Chondrocyte (in vitro differentiated cells): ENCODE measurements at places on chromosomes 2 and 18. TPM values are rescaled to one million over a fixed set of nuclear protein-coding genes. Genes with fewer than 3 reads are reported as not detected.

The CWC22 gene
- total RNA-seq = 14.0 to 19.0 TPM (median 14.2 TPM) in 3 replicates

The CYP26B1 gene
- 2.7 to 4.9 TPM (median 4.7 TPM) in 3 replicates for total RNA-seq

The AMER3 gene
- not detected in 3 replicates for total RNA-seq

DNA sequence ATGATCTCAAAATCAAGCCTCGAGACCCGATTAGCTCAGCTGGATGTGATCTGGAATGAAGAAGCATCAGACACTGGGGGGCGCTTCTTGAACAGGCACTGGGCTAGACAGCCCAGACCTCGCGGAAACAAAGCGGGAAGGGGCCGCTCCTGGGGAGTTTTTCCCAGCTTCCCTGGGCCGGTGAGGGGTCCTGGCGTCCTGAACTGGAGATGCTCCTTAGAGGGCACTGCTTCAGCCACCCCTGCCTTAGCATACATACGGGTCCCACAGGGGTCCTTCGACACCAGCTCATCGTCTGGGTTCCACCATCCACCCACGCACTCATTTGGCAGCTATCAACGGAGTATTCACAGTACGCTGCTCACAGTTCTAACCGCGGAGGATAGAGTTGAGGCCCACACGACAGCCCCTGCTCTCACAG, 146.7 kb downstream of the TSN start:
- no peak overlapping the region for H3K27ac ChIP-seq
- peaks cover 23% of the 10 kb centered on the region for H3K4me1 ChIP-seq
- DNase-seq = no peak
- H3K36me3 ChIP-seq = no peaks in the 10 kb centered on the region

- DNase-seq = no peak
- H3K4me3 ChIP-seq = no peak overlapping the region
- H3K27me3 ChIP-seq = peaks cover 19% of the 10 kb centered on the region
- no peak overlapping the region for H3K27ac ChIP-seq
- no peaks in the 10 kb centered on the region for H3K36me3 ChIP-seq
- no peaks in the 10 kb centered on the region for H3K4me1 ChIP-seq
Measured at GRCh38 chr2:30775833-30776232, 31.4 kb downstream of the CAPN13 start.

DNA sequence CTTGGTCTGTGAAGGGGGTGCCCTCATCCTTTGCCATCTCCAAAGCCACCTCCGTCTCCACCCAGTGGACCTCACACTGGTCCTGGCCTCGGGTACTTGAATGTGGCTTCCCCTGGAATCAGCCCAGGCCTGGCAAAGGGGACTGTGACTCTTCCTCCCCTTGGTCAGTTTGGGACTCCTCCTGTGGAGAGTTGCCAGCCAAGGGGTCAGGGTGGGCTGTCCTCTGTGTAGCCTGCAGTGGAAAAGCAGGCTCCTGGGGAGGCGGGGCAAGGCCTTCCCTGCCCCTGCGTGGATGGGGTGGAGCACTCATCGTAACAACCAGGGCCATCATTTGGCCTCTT, 59.8 kb downstream of the INHBB start:
- no peak overlapping the region for H3K27ac ChIP-seq
- H3K4me1 ChIP-seq = peaks cover 4% of the 10 kb centered on the region

- H3K27ac ChIP-seq = no peak overlapping the region
- peaks cover 21% of the 10 kb centered on the region for H3K36me3 ChIP-seq
- H3K4me3 ChIP-seq = no peak overlapping the region
Measured at GRCh38 chr2:24026233-24026632, 16.3 kb downstream of the MFSD2B start.

DNA sequence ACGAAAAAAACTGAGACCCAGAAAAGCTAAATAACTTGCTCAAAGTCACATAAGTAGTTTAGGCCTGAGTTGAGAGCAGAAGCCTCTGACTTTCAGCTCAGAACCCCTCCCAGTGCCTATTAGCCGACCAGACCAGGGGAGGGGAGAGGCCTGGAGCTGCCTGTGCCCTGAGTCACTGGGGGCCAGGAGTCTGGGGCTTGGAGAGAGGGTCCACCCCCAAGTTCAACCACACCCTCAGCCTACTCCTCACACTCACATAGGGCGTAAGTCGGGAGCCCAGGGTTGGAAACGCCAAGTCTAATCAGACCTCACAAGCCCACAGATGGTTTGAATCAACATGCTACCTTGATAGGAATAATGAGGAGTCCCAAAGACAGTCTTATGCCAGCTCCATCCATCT, 12.6 kb upstream of the PKDCC start:
- no peak for DNase-seq
- H3K27ac ChIP-seq = no peak overlapping the region
- H3K27me3 ChIP-seq = no peaks in the 10 kb centered on the region
- H3K4me1 ChIP-seq = peaks cover 18% of the 10 kb centered on the region

DNA sequence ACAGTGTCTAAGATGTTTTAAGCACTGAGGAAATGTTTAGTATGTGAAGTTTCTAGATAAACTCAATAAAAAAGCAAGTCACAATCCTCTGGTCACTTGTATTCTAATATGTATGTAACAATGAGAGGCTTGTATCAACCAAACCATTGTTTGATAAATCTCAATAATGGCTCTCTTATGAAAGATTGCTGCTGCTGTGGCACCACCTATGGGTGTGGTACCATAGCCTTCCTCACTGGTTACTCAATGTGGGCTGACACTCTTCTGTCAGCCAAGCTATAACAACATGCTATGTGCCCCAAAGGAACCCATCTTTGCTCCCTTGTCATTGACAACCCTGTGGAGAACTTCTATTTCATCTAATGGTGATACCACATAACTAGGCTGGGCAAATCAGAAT, 12.6 kb upstream of the RAB1A start:
- H3K36me3 ChIP-seq = no peaks in the 10 kb centered on the region
- no peak for DNase-seq
- no peak overlapping the region for H3K27ac ChIP-seq
- peaks cover 2% of the 10 kb centered on the region for H3K27me3 ChIP-seq
- H3K4me3 ChIP-seq = no peak overlapping the region

The HTR2B gene
- total RNA-seq = 0.69 to 0.85 TPM in 2 of 3 replicates, not detected in the other

DNA sequence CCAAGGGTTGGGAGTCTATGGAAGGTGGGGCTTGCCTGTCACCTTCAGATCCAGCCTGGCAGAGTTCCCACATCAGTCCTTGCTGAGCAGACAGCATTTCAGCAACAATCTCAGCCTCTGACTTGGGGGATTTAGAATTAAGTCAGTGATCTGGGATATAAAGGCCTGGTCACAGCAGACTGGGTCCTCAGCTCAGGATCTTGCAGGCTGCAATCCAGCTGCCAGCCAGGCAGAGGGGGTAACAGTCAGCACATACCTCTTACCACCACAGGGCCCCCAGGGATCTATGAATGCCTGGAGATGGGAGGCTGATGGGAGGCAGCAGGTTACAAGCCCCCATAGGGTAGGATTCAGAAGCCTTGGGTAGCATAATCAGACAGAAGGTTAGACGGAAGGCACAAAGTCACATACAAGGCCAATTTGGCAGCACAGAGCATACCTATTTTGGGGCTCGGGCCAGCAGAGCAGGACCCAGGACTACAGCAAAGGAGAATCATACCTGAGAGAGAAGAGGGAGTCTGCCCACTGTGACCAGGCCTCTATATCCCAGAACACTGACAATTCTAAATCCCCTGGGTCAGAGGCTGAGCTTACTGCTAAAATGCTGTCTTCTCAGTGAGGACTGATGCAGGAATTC, 163.5 kb downstream of the MTCL1 start:
- no peak for DNase-seq

The SLC4A5 gene
- total RNA-seq = 0.65 to 2.2 TPM (median 1.2 TPM) in 3 replicates

DNA sequence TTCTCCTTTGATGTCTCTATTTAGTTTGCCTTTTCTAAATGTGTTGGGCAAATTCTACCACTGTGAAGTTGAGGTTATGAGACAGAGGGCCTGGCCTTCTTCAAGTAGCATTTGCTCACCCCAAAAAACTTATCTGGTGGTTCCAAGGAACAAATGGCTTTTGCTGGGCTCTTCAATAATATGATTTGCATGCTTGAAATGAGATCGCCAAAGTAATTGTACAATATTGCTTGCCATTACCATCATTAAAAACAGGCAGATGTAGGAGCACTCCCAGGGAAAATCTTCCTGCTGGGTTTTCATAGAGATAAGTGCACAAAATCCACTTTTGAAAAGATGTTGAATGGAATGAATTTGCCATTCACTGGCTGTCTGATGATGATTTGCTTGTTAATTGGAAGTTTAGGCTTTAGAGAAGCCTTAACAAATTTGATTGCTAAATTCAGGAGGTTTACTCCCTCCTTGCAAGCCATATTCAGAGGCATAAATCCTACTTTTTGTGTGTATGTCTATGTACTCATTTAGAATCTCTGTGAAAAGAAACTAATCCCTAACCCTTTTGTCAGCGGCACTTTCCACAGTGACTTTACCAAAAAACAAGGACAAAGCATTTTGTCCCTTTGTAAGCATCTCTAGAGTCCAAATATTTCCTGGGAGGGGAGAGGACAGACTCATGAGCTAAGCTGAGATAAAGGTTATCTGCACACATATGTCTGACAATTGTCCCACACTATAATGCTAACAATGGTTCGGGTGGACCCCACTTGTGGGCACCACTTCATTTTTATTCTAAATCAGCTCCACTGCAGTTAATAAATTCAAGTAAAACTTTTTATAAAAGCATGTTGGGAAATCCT, 240.8 kb upstream of the PIK3C3 start:
- no peak overlapping the region for H3K27ac ChIP-seq
- H3K4me1 ChIP-seq = no peaks in the 10 kb centered on the region
- peaks cover 19% of the 10 kb centered on the region for H3K27me3 ChIP-seq
- no peak for DNase-seq
- H3K36me3 ChIP-seq = no peaks in the 10 kb centered on the region

GRCh38 chr18:75607701-75608100, 180.2 kb upstream of the SMIM21 start:
- peaks cover 4% of the 10 kb centered on the region for H3K4me1 ChIP-seq
- H3K36me3 ChIP-seq = no peaks in the 10 kb centered on the region
- H3K27me3 ChIP-seq = peaks cover 14% of the 10 kb centered on the region
- no peak overlapping the region for H3K4me3 ChIP-seq
- H3K27ac ChIP-seq = no peak overlapping the region

The SH2D6 gene
- total RNA-seq = 0.47 TPM in 1 of 3 replicates, not detected in the others

DNA sequence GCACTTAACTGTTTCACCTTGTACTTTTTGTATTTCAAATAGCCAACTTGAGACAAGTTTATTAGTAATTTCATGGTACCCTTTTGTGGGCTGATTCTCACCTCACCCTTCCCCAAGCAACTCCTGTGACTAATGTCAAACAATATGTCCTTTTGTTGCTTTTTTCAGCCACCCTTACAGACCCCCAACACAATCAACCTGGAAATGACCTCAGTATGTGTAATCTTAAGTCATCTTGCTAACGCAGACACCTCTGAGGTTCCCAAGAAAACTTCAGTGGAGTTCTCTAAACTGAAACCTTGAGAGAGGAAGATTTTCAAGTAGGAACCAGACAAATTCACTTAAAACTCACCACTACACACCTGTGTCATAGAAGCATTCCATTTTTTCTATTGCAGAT, 69.5 kb downstream of the KYNU start:
- H3K27ac ChIP-seq = no peak overlapping the region
- no peaks in the 10 kb centered on the region for H3K4me1 ChIP-seq
- H3K27me3 ChIP-seq = no peaks in the 10 kb centered on the region
- DNase-seq = no peak

DNA sequence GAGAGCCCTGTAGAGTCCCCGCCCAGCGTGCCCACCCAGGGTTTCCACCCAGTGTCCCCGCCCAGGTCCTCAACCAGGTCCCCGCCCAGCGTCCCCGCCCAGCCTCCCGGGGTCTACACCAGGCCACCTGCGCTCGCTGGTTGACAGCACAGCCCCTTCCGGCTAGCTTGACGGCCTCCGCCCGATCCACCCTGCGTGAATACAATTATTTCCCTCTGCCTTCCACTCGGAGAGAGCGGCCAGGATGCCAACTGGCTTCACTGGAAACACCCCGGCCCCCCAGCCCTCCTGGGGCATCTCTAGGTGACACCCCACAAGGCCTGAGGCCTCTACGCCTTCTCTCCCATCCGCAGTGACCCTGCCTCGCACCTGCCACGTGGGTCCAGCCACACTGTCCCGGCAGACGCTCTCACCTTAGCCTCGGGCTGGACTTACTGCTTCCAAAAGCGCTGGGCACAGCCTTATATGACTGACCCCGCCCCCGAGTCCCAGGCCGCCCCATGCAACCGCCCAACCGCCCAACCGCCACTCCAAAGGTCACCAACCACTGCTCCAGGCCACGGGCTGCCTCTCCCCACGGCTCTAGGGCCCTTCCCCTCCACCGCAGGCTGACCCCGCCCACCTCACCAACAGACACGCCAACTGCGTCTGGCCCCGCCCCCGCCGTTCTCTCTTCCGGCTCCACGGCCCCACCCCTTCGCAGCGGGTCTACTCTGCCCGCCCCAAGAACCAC, 188.1 kb downstream of the LAMA1 start:
- no peak overlapping the region for H3K4me3 ChIP-seq
- DNase-seq = no peak
- peaks cover 4% of the 10 kb centered on the region for H3K4me1 ChIP-seq
- H3K36me3 ChIP-seq = no peaks in the 10 kb centered on the region
- H3K27ac ChIP-seq = no peak overlapping the region
- H3K27me3 ChIP-seq = no peaks in the 10 kb centered on the region

GRCh38 chr2:117858892-117859531, 44.5 kb downstream of the DDX18 start:
- H3K27me3 ChIP-seq = no peaks in the 10 kb centered on the region
- no peak for DNase-seq
- H3K36me3 ChIP-seq = no peaks in the 10 kb centered on the region
- no peak overlapping the region for H3K4me3 ChIP-seq

DNA sequence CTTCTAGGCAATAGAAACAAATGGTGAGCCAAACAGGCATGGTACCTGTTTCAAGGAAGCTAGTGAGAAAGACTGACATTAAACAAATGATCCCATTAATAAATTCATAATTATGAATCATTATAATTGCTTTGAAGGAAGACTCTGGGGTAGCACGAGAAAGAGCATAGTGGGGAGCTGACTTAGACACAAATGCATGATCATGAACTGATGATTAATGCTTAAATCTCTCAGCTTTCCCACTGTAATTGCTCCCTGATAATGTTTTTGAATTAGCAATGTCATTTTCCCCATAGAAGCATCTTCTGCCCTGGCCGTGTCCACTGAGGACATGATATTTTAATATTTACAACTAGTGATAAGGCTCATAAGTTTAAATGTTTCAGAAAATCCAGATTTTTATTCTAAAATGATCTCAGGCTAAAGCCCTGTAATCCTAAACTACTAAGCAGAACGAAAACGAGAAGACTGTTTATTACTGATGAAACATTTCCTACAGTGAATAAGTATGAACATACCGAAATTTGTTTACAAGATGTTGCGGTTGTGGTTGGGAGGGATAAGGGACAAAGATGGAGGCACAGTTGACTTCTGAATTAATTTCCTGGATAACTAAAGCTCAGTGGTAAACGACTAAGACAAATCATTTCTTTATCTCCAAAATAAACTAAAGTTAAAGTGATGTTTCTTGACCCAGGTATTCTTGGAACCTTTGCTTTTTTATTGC, 47.3 kb upstream of the TACR1 start:
- H3K4me1 ChIP-seq = no peaks in the 10 kb centered on the region
- no peak overlapping the region for H3K4me3 ChIP-seq
- no peak for DNase-seq

DNA sequence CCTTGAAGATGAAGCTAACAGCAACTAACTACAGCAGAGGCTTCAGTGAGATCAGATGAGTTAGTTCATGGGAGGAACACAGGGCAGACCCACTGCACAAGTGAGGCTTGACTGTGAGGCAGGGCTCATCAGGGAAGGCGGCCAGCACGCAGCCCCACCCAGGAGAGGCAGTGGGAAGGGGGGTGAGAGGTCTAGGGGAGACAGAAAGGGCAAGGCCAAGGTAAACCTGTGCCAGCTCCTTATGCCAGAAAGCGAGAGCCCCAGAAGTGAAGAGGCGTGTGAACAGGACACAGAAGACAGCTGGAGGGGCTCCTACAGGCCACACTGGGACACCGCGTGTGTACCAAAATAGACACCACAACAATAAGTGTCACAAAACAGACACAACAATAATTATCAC, 48.6 kb downstream of the ANO7 start:
- peak; percentile 26 for DNase-seq
- peaks cover 76% of the 10 kb centered on the region for H3K36me3 ChIP-seq
- no peak overlapping the region for H3K4me3 ChIP-seq
- H3K4me1 ChIP-seq = peaks cover 6% of the 10 kb centered on the region
